ENCODE measurements at places on chromosomes 1 and 21.

GRCh38 chr21:33036430-33037162, 10.9 kb downstream of the OLIG2 start:
- no peak for DNase-seq

- DNase-seq: no peak
These were observed 1292.2 kb upstream of the TMPRSS15 start for GRCh38 chr21:19695796-19696195.

- no peak for DNase-seq
These were observed 63.5 kb downstream of the CCDC185 start for GRCh38 chr1:223456747-223457146.

DNA sequence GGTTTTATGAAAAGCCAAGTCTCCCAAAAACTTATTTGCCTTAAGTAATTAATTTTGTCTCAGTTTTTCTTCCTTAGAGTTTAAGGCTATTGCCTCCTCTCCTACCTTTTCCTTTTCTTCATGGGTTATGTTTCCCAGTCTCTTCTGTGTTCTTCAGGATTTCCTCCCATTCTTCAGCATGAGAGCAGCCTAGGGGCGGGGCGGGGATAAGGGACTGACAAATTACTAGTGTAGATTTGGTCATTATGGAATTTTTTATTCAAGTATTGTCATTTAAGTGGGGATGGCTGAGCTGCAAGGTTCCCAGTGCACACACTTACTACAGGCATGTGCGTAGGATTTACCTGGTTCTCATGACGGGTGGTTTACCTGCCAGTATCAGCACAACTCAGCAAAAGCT, 35.2 kb upstream of the PIGV start:
- no peak for DNase-seq

DNA sequence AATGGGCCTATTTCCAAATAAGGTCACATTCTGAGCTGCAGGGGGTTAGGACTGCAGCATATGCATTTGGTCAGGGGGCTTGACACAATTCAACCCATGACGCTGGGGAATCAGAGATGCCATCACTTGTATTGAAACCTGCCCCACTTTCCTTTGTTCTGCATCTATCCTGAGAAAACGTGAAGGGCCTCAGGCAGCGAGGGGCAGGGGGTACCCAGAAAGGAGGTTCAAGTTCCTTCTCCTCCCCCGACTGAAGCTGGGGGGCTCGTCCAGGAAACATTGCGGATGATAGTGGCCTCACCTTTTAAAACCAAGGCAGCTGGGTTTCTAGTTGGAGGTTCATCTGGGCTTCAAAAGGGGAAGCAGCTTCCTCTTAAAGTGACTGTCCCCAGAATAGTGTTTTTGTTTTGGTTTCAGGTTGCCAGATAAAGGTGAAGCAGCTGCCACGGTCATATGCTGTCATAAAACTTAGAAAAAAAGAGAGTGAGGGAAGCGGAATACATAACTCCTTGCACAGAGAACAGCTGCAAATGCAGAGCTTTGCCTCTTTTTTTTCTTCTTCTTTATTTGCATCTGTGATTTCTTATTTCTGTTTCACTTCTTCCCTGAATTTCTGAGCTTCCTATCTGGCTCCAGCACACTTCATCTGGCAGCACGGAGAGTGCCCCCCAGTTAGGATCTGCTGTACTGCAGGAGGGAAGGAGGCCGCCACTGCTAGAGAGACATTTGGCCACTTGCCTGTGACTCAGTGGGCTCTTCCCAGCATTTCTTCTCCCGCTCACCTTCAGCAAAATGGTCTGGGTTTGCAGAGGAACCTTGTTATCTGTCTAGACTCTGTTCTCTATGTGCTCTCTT, 142.0 kb downstream of the AJAP1 start:
- DNase-seq: no peak

DNA sequence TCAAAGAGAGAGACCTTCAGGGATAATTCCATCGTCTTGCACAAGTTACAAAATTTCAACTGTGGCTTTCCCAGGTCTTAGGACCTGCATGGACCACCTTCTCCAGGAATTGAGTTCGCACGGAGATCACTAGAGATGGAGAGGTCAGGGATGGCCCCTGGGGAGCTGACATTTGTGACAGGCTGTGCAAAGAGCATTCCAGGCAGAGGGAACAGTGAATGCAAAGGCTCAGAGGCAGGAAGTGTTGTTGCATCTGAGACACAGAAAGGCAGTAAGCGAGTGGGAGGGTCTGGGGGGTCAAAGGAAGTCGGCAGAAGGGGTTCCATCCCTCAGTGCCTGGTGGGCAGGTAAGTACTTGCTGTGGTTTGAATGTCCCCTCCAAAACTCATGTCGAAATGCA, 9.5 kb upstream of the SELENON start:
- no peak for DNase-seq

Measured in GM23338 (cell line).